ENCODE measurements at places on chromosomes 6 and 20.
A peak's percentile ranks its signal among the peaks of the same experiment; 100 is the strongest.

DNA sequence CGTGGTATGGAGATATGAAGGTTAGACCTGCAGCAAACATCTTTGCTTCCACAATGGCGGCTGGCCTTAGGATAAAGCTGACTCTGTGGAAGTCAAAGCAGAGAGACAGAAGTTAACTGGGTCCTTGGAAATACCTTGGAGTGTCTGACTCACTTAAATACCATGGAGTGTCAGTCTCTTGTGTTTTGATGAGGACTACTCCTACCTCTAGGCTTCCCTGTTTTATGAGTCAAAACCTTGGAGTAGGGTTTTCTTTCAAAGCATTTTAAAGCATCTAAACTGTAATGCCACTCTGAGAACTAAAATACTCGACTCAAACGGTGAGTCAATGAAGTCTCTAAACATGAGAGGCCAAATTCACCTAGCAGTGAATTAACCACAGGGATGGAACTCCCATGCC is 329.1 kb downstream of the SAMD5 start:
- DNase-seq = no peak

DNA sequence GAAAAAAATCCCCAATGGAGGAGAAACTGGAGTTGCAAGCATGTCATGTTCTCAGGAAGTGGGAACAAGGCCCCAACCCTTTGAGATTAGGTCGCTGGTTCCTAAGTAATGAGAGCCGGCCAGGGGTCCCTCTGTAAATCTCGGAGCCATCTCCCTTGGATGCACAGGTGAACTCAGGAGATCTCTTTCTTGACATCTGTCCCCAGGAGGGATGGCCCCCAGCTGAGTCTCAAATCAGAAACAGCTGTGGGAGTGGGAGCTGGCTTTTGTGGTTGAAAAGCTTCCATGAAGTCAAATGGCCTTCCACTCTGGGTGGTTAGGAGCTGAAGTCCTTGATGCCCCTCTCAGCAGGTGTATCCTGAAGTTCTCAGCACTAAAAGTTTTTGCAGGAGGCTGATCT is 257.1 kb downstream of the BMP7 start:
- no peak for DNase-seq

DNA sequence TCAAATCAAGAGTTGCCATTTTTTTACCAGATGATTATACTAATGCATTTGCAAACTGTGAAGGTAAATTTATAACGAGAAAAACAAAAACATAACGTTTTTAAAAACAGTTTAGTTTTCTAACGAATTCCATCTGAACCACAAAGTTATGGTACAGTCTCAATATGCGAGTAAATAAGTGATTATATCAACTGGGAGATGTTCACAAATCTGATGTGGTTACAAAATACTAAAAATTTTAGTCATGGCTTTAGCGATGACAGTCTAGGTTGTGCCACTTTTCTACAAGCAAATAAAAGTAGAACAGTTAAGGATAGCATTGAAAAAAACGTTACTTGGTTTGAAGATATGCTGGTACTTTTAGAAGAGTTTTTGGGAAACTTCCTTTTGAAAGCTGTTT is 186.8 kb downstream of the FUT9 start:
- DNase-seq = no peak

- DNase-seq = no peak
Observed at GRCh38 chr6:110856296-110856695, 18.3 kb upstream of the AMD1 start.

GRCh38 chr6:126145351-126145750 is 159.0 kb downstream of the TRMT11 start:
- no peak for DNase-seq

- no peak for DNase-seq
Observed at GRCh38 chr6:47247227-47247797, 62.4 kb downstream of the TNFRSF21 start.

GRCh38 chr20:4730780-4731179 is 9.1 kb downstream of the PRND start:
- no peak for DNase-seq

GRCh38 chr6:18155864-18156421 is 721 bp downstream of the KDM1B start:
- peak; percentile 24 for DNase-seq

DNA sequence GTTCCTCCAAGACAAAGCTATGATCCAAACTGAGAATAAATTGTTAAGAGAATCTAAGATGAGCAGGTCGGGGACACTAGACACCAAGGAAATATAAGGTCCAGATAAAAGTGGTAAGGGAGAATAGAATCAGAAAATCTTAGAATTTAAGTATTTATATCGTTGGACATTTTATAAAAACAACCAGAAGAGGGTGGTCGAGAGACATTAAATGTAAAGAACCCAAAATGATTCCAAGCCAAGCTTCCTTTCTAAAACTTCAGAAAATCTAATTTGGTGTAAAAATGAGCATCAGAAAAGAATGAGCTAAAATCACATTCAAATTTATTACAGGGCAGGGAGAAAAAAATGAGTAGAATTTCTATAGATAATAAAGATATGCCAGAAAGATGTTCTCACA is 97.8 kb upstream of the OGFRL1 start:
- no peak for DNase-seq

GRCh38 chr6:40125680-40126394 is 191.6 kb upstream of the MOCS1 start:
- no peak for DNase-seq

DNA sequence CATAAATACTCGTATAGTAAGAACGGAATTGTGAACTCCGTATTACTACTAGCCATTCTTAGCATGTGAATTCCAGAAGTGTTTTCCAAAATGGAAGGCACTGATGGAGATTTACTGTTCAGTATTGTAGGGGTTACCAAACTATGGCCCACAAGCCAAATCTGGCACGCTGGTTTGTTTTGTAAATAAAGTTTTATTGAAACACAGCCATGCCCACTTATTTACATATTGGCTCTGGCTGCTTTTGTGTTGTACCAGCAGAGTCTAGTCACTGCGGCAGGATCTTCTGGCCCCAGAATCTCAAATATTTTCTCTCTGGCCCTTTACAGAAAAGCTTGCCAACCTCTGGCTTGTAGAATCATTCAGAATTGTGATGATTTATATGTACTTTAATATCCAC is 44.3 kb upstream of the PRELID3B start:
- DNase-seq = no peak

GRCh38 chr6:40509086-40509485 is 78.1 kb downstream of the LRFN2 start:
- DNase-seq = no peak

GRCh38 chr20:25046181-25046641 is 11.7 kb downstream of the ACSS1 start:
- no peak for DNase-seq

- no peak for DNase-seq
Observed at GRCh38 chr6:157087974-157088373, 235.3 kb downstream of the TMEM242 start.

DNA sequence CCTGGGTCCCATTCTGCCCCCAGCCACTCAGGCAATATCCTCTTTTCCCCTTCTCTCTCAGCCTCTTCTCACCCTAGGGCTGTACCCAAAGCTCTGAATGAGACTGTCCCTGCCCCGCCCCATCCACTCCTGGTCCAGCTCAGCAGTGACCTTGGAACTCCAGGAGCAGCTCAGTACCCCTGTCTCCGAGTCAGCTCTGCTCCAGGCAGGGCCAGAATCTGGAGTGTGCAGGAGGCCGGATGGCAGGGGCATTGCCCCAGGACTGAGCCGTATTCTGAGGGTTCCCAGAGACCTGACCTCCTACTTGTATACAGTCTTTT is 2.0 kb upstream of the RAET1G start:
- DNase-seq = no peak

DNA sequence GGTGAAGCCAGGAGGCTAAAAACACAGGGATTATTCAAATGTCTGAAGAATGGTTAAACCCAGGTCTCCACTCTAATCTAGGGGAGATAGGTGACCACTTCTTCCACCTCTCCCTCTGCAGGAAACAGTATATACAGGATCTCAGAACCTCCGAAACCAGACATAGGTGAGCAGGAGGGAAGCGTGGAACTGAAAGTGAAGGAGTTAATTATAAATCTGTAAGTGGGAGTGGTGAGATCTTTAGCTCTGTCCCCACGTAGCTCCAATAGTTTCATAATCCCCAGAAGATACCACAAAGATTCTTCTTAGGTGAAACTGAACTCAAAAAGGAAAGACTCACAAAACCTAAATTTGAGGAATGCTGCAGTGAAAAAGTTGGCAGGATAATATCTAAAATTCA is 76.8 kb downstream of the THEMIS start:
- no peak for DNase-seq

DNA sequence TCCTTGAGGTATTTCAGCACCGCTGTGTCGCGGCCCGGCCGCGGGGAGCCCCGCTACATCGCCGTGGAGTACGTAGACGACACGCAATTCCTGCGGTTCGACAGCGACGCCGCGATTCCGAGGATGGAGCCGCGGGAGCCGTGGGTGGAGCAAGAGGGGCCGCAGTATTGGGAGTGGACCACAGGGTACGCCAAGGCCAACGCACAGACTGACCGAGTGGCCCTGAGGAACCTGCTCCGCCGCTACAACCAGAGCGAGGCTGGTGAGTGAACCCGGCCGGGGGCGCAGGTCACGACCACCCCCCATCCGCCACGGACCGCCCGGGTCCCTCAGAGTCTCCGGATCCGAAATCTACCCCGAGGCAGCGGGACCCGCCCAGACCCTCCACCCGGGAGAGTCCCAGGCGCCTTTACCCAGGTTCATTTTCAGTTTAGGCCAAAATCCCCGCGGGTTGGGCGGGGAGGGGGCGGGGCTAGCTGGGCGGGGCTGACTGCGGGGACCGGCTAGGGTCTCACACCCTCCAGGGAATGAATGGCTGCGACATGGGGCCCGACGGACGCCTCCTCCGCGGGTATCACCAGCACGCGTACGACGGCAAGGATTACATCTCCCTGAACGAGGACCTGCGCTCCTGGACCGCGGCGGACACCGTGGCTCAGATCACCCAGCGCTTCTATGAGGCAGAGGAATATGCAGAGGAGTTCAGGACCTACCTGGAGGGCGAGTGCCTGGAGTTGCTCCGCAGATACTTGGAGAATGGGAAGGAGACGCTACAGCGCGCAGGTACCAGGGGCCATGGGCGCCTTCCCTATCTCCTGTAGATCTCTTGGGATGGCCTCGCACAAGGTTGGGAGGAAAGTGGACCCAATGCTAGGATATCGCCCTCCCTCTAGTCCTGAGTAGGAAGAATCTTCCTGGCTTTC is 693 bp downstream of the HLA-F start:
- DNase-seq = peak; percentile 64

DNA sequence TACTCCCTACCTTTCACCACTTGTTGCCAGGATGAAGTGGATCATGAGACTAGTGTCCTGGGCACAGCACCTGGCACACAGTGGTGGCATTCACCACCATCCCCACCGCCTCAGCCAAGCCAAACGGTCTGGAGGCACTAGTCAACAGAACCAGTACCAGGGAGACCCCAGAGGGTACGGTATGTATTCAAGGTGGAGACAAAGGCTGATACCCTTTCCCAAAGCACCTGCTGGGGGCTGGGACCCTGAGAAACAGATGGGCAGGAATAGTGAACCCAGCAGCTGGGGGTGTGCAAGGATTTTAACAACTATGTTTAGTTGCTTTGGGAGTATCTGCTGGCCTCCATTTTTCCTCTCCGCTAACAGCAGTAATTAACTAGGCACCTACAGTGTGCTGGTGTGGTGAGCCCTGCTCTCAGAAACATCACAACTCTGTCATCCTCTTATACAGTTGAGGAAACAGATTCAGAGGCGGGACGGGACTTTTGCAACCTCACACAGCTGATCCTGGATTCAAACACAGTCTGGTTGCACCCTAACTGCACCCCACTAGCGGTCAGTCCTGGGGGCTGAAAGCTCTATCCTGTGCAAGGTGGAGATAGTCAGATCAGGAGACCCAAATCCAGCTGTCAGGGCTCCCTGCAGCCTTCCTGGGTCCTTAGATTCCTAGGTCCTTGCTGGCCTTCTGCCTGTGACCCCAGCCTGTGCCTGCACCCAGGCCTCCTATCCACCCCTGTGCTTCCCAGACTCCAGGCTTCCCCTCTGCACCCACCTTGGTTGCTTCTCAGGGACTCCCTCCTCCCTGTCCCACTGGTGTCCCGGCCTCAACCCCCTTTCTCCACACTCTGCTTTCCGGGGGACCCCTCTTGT is 1.2 kb downstream of the SNTA1 start:
- no peak for DNase-seq

DNA sequence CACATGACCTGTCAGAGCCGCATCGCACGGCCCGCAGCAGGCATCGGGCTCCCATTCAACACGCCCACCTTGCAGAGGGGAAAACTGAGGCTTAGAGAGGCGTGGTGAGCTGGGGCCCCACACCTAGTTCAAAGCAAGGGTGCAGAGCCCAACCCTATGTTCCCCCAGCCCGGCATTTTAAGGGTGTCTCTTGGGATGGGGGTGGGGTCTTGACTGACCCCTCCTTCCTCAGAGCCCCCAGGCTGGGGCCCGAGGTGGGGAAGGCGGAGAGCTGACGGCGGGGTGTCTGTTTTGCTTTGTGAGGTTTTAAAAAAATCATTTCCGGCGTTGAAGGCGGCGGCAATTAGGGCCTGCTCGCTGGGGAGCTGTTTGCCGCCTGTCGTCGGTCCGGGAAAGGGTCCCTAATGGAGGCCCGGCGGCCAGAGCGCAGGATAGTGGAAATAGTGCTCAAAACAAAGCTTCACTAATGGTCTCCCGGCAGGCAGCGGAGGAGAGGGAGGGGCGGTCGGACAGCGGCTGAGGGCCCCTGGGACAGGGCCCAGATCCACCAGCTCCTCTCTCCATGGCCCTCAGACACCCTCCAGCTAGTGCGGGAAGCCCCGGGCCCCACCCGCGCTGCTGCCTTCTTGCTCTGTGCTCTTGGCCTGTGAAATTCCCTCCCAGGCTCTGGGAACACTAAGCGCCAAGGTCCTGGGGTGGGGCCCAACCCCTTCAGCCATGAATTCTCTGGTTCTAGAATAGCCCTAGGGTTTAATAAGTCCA is 11.9 kb downstream of the VSTM2L start:
- DNase-seq = no peak

- no peak for DNase-seq
Observed at GRCh38 chr20:49945701-49946477, 9.7 kb downstream of the RNF114 start.

- DNase-seq = no peak
Observed at GRCh38 chr20:23226612-23227265, 123.9 kb upstream of the NXT1 start.

DNA sequence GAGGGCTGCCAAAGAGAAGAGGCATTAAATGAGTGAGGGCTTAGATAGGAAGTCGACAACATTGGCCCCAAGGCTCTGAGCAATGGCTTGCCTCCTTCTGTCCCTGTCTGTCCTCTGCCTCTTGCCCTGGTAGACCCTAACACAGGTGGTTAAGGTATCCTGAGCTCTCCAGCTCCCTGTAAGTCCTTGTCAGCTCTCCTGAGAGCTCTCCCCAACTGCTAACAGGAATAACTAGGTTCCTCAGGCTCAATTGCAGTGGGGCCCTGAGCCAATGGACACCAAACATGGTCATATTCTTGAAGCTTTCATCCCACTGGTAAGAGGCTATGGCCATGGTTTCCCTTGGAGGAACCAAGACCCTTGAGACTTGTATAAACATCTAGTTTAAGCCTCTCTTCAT is 5.0 kb upstream of the CPNE1 start:
- no peak for DNase-seq

GRCh38 chr6:15343490-15344191 is 97.8 kb downstream of the JARID2 start:
- DNase-seq = no peak
